ENCODE measurements at places on chromosomes 1 and 21. TPM values are rescaled to one million over a fixed set of nuclear protein-coding genes. Genes with fewer than 3 reads are reported as not detected.

Gene ECM1
- total RNA-seq = 18.7 TPM

Gene CD1E
- not detected for total RNA-seq

Gene ST6GALNAC5
- total RNA-seq = 7.6 TPM

Gene LCE2B
- not detected for total RNA-seq

Gene IVNS1ABP
- 23.2 TPM for total RNA-seq

Gene ADAMTS1
- total RNA-seq = 60.6 TPM

DNA sequence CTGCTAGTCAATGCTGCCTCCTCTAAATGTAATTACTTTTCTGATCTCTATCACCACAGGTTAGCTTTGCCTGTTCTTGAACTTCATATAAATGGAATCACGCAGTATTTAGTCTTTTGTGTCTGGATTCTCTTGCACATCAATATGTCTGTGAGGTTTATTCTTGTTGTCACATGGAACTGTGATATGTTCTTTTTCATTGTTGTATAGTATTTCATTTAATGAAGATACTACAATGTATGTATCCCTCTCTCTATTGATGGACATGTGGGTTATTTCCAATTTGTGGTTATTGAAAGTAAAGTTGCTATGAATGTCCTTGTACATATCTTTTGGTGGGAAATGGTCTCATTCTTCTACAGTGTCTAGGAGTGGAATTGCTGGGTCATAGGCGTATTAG is 16.7 kb upstream of the PADI1 start:
- H3K27ac ChIP-seq = no peak overlapping the region
- no peak for DNase-seq
- H3K4me3 ChIP-seq = no peak overlapping the region

GRCh38 chr1:108695535-108695934 is 3.4 kb downstream of the PRPF38B start:
- peaks cover 4% of the 10 kb centered on the region for H3K27me3 ChIP-seq
- H3K4me3 ChIP-seq = no peak overlapping the region
- DNase-seq = no peak
- H3K27ac ChIP-seq = no peak overlapping the region
- peaks cover 35% of the 10 kb centered on the region for H3K4me1 ChIP-seq

- H3K4me1 ChIP-seq = peaks cover 29% of the 10 kb centered on the region
- H3K36me3 ChIP-seq = peaks cover 26% of the 10 kb centered on the region
- no peak for DNase-seq
- H3K4me3 ChIP-seq = peak overlapping the region; percentile 95
- peak overlapping the region; percentile 97 for H3K27ac ChIP-seq
- no peaks in the 10 kb centered on the region for H3K27me3 ChIP-seq
Observed at GRCh38 chr1:183632964-183633363, 2.6 kb downstream of the ARPC5 start.

DNA sequence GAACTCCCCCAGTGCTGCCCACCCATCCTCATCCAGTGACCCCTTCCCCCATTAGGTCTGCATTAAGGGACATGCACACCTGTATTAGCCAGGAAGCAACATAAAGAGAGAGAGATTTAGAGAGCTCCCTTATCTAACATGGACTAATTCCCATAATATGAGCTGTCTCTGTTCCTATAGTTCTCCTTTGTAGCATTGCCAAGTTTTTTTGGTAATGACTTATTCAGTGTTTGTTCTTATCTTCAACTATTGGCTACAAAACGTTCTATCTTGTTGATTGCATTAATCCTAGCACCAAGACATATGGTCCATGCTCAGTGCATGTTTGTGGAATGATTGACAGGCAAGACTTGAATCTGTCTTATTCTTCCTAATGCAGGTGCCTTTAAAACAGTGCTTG is 264.0 kb downstream of the ADGRL2 start:
- DNase-seq = no peak
- H3K27me3 ChIP-seq = no peaks in the 10 kb centered on the region
- no peak overlapping the region for H3K4me3 ChIP-seq
- H3K36me3 ChIP-seq = no peaks in the 10 kb centered on the region
- no peaks in the 10 kb centered on the region for H3K4me1 ChIP-seq

DNA sequence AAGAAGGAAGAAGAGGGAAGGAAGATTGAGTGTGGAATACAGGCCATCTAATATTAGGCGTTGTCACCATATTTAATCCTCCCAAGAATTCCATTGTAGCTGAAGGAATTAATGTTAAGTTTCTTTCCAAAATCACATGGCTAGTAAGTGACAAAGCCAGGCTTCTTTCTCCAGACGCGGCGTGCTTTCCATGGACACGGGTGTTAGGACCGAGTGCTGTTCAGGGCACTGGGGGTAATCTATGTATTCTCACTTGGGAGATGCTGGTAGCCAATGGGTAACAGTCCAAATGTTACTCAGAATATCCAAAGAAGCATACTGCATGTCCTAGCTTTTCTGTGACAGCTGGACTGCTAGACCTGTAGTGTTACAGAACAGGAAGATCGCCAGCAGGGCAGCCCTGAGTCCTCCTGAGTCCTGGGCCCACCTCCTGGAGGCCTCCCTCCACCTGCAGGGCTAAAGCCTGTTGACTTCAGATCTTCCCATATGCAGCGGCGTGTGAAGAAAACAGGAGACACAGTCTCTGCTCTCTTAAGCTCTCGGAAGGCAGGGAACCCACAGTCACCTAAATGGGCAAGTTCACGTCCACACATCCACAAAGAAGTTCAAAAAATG is 5.3 kb downstream of the IGSF9 start:
- no peak for DNase-seq
- no peak overlapping the region for H3K27ac ChIP-seq
- peaks cover 12% of the 10 kb centered on the region for H3K4me1 ChIP-seq
- H3K36me3 ChIP-seq = no peaks in the 10 kb centered on the region

GRCh38 chr1:208057056-208057455 is 146.1 kb upstream of the CD34 start:
- no peaks in the 10 kb centered on the region for H3K27me3 ChIP-seq
- DNase-seq = no peak
- no peak overlapping the region for H3K27ac ChIP-seq
- H3K4me3 ChIP-seq = no peak overlapping the region
- H3K36me3 ChIP-seq = peaks cover 17% of the 10 kb centered on the region

- H3K27me3 ChIP-seq = no peaks in the 10 kb centered on the region
- no peaks in the 10 kb centered on the region for H3K36me3 ChIP-seq
- DNase-seq = no peak
- peaks cover 3% of the 10 kb centered on the region for H3K4me1 ChIP-seq
- no peak overlapping the region for H3K4me3 ChIP-seq
- no peak overlapping the region for H3K27ac ChIP-seq
Observed at GRCh38 chr1:196546272-196547111, 61.7 kb downstream of the KCNT2 start.

DNA sequence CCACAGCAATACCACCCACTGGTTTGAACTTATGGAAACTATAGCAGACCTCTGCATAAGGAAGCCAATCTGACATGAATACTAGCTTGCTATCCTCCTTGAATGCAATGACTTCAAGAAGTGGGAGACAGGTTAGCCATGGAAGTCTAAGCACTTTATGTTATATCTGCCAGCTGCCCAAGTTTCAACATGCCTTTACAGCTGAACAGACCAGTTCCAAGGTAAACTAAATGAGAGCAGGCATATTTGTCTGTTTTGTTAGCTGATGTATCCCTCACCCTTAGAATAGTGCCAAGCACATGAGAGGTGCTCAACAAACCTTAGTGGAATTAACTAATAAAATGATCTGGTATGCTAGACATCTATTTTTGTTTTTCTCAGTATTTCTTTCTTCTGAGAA is 65.1 kb downstream of the ALG14 start:
- H3K27me3 ChIP-seq = no peaks in the 10 kb centered on the region
- DNase-seq = peak; percentile 39
- no peaks in the 10 kb centered on the region for H3K36me3 ChIP-seq
- H3K27ac ChIP-seq = no peak overlapping the region

DNA sequence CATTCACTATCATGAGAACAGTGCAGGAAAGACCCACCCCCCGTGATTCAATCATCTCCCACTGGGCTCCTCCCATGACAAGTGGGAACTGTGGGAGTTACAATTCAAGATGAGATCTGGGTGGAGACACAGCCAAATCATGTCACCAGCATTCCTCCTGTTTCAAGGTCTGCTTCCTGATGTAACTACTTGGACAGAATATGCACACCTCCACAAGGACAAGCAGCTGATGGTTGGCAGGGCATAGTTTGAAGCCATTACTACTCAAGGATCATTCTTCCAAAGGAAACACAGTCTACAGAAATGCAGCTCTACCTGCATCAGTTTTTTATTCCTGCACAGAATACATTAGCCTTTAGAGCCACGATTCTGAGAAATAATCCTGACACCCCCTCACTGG is 28.5 kb upstream of the RNF2 start:
- H3K27me3 ChIP-seq = no peaks in the 10 kb centered on the region
- H3K4me3 ChIP-seq = no peak overlapping the region
- no peak overlapping the region for H3K27ac ChIP-seq
- H3K36me3 ChIP-seq = no peaks in the 10 kb centered on the region
- DNase-seq = no peak
- no peaks in the 10 kb centered on the region for H3K4me1 ChIP-seq

GRCh38 chr21:38968887-38969543 is 163.3 kb downstream of the ETS2 start:
- H3K4me3 ChIP-seq = no peak overlapping the region
- H3K27ac ChIP-seq = no peak overlapping the region
- H3K4me1 ChIP-seq = no peaks in the 10 kb centered on the region
- DNase-seq = no peak
- no peaks in the 10 kb centered on the region for H3K27me3 ChIP-seq

DNA sequence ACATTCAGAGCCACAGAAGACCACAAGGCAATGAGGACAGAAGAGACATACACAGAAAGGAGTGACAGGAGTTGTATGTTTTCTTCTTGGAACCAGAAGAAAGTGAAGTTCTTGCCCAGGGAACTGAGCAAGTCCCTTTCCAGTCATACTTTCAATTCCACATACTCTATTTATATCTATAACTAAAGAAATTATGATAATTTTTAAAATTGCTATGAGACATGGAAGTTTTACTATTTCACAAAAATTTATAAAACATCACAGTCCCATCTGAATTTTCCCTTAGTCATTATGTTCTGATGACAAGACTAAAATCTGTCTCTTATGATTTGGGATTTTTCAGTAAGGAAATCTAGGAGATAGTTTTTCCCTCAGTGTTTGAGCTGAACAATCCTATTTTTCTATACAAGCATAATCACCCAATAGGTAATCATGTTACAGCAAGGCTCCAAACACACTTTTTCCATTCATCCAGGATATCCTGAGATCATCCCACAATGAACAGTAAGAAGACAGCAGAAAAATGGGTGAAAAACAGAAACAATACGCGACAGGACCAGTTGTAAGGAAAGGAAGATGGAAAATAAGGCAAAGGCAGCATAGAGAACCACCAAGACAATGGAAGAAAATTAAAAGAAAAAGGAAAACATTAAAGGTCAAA is 154.6 kb downstream of the VAV3 start:
- no peak overlapping the region for H3K27ac ChIP-seq
- H3K36me3 ChIP-seq = no peaks in the 10 kb centered on the region
- no peak for DNase-seq
- H3K27me3 ChIP-seq = no peaks in the 10 kb centered on the region

DNA sequence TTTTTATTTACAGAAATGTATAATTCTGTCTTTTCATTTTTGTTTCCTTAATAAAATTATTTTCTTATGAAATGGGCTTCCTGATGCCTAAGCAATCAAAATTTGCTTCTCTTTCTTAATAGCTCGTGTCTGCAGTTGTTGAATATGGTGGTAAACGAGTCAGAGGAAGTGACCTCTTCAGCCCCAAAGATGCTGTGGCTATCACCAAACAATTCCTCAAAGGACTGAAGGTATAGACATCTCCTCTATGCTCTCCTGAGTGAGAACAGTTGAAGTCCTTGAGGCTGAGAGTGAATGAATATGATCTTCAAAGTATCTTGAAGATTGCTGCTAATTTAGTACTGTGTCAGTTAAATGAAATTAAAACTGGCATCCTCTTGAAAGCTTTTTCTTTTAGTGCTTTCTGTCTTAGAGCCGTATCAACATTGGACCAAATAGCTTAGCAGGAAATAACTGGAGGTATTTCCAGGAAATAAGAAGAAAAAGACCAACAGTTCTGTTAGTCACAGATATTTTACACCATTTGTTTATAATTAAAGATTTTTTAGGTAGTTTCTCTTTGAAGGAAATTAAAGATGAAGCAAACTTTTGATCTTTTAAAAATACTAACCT is 24.7 kb downstream of the VPS45 start:
- no peak overlapping the region for H3K4me3 ChIP-seq
- no peaks in the 10 kb centered on the region for H3K36me3 ChIP-seq
- H3K27me3 ChIP-seq = no peaks in the 10 kb centered on the region
- H3K27ac ChIP-seq = no peak overlapping the region
- H3K4me1 ChIP-seq = peaks cover 10% of the 10 kb centered on the region
- DNase-seq = no peak

DNA sequence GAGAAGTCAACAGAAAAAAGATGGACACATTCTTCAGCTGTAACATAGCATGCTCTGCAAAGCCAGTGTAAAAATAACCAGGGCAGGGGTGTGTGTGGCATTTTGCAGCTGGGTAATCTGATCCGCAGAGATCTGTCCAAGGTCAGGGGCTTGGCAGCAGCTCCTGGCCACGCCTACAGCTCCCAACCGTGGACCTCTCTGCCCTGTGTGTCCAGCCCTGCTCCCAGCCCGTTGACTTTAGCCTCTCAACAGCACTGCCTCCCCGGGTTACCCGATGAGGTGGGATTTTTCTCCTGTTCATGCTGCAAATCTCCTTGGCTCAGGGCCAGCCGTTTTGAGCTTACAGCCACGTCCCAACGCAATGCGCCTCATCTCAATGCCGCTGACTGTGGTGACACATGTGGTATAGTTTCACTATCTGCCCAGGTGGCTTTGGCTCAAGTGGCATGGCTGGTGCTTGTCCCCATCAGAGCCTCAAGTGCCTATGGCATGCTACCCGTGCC is 68.1 kb downstream of the VWA5B1 start:
- H3K27me3 ChIP-seq = peaks cover 55% of the 10 kb centered on the region
- H3K36me3 ChIP-seq = no peaks in the 10 kb centered on the region
- no peak for DNase-seq
- peaks cover 17% of the 10 kb centered on the region for H3K4me1 ChIP-seq
- no peak overlapping the region for H3K4me3 ChIP-seq

DNA sequence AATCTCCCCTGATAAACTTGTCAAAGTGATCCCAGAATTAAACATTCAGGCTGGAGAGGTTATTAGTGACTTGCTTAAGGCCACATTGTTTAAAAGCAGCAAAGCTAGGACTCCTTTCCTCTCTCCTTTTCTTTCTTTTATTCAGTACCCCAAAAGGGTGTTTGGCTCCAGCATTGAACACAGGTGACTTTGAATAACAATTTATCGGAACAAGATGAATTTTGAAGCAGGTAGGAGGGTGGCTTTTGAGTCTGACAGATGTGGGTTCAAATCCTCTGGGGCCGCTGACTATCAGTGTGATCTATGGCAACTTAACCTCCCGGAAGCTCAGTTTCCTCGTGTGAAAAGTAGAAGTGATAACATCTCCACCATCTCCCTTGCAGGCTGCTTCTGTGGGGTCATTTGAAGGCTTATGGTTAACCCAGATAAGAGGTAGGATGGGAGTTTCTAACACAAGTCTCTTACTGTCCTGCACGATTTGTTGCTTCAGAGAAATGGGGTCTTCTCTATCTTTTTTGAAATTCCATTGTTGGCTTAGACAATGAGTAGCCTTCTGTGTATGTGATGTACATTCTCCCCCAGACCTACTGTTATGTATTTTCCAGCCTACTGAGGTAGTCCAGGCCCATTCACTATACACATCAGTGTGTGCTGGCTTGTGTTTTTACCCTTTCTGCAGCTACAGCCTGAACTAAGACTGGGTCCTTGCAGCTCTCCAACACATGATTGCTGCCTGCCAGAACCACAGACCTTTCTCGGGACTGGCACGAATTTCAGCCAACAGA is 29.0 kb downstream of the JUN start:
- peak overlapping the region; percentile 69 for H3K27ac ChIP-seq
- H3K4me1 ChIP-seq = peaks cover 15% of the 10 kb centered on the region
- no peak overlapping the region for H3K4me3 ChIP-seq
- no peaks in the 10 kb centered on the region for H3K27me3 ChIP-seq

GRCh38 chr1:179369751-179370341 is 4.1 kb downstream of the AXDND1 start:
- no peak overlapping the region for H3K4me3 ChIP-seq
- H3K36me3 ChIP-seq = no peaks in the 10 kb centered on the region
- peaks cover 11% of the 10 kb centered on the region for H3K4me1 ChIP-seq
- no peak for DNase-seq
